ENCODE measurements at places on chromosomes 13 and 19.

- DNase-seq: no peak
Measured at GRCh38 chr19:42577016-42577415, 17.7 kb downstream of the CEACAM8 start.

GRCh38 chr19:12545267-12545666 lies 6.0 kb downstream of the ZNF564 start:
- DNase-seq: no peak

- DNase-seq: no peak
Measured at GRCh38 chr19:1109032-1109551, 5.3 kb downstream of the GPX4 start.

- no peak for DNase-seq
Measured at GRCh38 chr13:25978961-25979360, 72.9 kb downstream of the SHISA2 start.

DNA sequence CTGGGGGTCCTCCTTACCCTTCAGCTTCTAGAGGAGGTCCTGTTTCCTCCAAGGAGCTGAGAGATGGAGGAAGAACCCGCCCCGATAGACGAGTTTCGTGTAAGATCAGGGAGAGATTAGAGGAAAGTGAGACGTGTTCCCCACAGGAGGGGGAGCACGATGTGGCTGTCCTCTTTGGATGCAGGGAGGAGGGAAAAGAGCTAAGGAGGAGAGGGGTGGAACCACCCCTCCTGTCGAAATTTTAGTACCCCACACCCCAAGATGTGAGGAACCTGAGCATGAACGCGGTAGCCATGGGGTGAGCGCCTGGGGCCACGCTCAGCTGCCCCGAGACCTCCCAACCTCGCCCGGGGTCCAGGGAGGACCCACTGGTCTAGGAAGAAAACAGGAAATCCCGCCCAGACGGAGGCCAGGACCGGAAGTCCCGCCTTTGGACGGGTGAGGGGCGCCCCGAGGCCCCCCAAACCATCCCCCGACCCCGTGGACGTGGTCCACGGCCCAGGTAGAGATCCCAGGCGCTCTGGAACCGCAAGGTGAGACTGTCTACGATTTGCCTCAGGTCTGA lies 1.2 kb downstream of the AKT1S1 start:
- DNase-seq: no peak

DNA sequence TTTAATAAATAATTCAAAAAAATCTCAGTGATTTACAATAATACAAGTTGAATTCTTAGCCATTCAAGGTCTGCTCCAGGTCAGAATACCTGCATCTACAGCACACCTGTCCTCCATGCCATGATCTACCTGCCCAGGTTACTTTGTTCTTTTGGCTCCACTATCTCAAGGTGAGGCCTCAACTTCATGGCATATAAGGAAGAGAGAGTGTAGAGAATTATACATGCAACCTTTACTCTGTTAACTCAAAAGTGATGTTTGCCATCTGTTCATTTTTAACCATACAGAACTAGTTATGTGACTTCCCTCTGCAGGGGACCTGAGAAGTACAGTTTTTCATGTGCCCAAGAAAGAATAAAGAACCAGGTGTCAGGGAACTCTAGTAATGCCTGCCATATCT lies 28.2 kb upstream of the MICU2 start:
- DNase-seq: no peak

DNA sequence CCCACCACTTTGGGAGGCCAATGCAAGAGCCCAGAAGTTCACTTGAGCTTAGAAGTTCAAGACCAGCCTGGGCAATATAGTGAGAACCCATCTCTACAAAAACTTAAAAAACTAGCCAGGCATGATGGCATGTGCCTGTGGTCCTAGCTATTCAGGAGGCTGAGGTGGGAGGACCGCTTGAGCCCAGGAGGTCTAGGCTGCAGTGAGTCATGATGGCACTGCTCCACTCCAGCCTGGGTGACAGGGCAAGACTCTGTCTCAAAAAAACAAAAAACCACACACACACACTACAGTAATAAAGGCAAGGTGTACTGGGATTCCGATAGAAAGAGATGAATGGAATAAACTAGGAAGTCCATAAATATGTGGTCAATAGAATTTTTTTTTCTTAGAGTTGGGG lies 35.6 kb downstream of the CYP2F1 start:
- DNase-seq: no peak

DNA sequence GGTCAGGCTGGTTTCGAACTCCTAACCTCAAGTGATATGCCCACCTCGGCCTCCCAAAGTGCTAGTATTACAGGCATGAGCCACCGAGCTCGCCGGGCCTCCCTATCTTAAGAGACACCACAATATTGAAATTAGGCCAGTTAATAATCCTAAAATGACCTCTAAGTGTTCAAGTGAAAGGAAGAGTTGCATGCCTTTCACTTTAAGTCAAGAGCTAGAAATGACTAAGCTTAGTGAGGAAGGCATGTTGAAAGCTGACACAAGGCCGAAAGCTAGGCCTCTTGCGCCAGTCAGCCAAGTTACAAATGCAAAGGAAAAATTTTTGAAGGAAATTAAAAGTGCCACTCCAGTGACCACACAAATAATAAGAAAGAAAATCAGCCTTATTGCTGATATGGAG lies 144.5 kb upstream of the FNDC3A start:
- no peak for DNase-seq

DNA sequence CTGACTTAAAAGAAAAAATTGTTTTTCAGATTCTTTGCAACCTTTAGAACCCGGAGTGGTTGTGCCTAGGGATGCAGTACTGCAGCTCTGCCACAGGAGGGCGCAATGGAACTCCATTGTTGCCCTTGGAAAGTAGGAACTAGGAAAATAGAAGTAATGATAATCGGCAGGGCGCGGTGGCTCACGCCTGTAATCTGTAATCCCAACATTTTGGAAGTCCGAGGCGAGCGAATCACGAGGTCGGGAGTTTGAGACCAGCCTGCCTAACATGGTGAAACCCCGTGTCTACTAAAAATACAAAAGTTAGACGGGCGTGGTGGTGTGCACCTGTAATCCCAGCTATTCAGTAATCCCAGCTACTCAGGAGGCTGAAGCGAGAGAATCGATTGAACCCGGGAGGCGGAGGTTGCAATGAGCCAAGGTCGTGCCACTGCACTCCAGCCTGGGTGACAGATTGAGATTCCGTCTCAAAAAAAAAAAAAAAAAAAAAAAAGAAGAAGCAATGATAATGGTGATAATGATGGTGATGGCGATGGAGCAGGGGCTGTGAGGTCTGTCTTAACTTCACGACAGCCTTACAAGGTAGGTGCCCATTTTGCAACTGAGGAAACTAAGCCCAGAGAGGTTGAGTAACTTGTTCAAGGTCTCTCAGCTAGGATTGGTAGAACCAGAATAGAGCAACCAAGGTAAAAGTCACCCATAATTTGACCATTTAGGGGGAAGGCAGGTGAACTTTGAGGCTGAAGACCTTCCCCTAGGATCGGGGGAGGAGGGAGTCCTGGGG lies 5.5 kb upstream of the ADAMTS10 start:
- no peak for DNase-seq

DNA sequence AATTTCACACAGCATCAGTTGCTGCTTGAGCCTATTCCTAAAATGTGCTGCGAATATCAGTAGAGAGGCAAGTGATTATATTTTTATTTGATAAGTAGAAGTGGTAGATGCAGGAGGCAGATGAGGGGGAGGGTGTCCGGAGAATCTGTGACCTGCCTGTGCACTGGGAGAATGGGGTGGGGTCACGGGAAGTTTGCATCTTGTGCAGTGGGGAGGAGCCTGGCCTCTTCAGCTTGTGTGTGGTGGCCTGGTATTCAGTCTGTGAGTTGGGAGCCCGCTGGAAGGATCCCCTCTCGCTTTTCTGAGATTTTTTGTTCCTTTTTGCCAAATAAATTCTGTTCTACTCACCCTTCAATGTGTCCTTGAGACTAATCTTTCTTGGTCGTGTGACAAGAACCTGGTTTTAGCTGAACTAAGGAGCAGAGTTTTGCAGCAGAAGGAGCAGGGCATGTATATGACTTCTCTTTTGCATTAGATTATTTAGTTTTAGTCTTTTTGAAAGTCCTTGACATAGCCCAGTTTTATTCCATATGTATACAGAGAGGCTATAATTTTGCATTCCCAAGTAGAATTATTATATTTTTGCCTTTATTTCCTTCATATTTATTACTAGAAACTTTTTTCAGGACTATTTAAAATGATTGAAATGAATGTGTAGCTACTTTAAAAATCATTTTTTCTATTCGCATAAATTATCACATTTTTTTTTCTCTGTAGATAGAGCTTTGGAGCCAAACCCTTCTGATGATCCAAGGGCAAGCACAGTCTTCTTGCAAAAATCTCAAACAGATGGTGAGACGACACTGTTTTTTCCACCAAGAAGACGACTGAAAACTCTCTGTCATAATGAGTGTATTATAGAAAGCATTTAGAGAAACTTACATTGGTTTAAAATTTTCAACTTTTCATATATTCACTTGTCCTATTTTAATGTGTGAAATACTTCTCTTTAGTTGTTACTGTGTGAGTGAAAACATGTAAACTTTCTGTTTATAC lies 1257.2 kb downstream of the UQCRFS1 start:
- DNase-seq: no peak

GRCh38 chr13:39655569-39656324 lies at the start of gene COG6:
COG6 (plus strand) TSS chr13:39655662; CDS start chr13:39655727, 65 bp downstream.
- DNase-seq: peak; percentile 56

GRCh38 chr13:113393563-113394338 lies 29.8 kb upstream of the GRTP1 start:
- DNase-seq: peak; percentile 96

GRCh38 chr13:30294004-30294403 lies 13.3 kb downstream of the KATNAL1 start:
- DNase-seq: no peak

- DNase-seq: no peak
Measured at GRCh38 chr13:29474991-29475390, 120.5 kb downstream of the SLC7A1 start.

DNA sequence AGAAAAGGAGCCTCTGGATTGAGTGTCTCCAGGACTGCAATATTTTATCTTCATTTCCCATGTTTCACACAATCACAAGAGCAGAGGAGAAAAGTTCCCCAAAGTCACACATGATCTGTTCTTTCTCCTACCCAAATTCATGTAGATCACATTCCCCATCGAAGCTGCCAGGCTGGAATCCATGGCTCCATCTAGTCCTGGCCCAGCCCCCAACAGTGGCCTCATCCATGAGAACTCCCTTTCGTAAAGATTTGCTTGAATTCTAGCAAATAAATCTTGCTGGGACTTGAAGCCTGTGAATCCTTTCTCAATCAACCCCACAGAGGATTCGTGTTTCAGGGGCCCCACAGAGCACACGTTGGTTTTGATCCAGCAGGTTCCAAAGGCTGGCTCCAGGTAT lies 109.5 kb downstream of the COL4A1 start:
- DNase-seq: no peak
